ENCODE measurements at places on chromosomes 6 and 20. TPM values are rescaled to one million over a fixed set of nuclear protein-coding genes. Genes with fewer than 3 reads are reported as not detected.

PLEKHG1 gene
- 0.30 TPM for total RNA-seq

PREX1 gene
- total RNA-seq = 2.1 TPM

TMEM170B gene
- 1.8 TPM for total RNA-seq

FAM209B gene
- total RNA-seq = not detected

BPIFB2 gene
- total RNA-seq = not detected

BHLHE23 gene
- not detected for total RNA-seq

MLN gene
- total RNA-seq = not detected

MUC22 gene
- not detected for total RNA-seq

DST gene
- total RNA-seq = 289 TPM

BTN1A1 gene
- total RNA-seq = not detected

COL11A2 gene
- total RNA-seq = 0.37 TPM

PRPF6 gene
- 58.2 TPM for total RNA-seq

GPLD1 gene
- 0.32 TPM for total RNA-seq

VARS1 gene
- 123 TPM for total RNA-seq

ARHGAP18 gene
- 11.9 TPM for total RNA-seq

PSORS1C1 gene
- 0.89 TPM for total RNA-seq

TTBK1 gene
- total RNA-seq = 0.05 TPM

THBS2 gene
- total RNA-seq = 1,449 TPM

FNDC11 gene
- 0.89 TPM for total RNA-seq

MUCL3 gene
- not detected for total RNA-seq

NR2E1 gene
- total RNA-seq = not detected

HEBP2 gene
- 40.7 TPM for total RNA-seq

SCUBE3 gene
- 4.2 TPM for total RNA-seq

CEP57L1 gene
- total RNA-seq = 25.5 TPM

ZNF292 gene
- 37.6 TPM for total RNA-seq

ADGRF1 gene
- total RNA-seq = not detected
